Stimulated activated CD4-positive, alpha-beta T cell treated with anti-CD3 and anti-CD28 coated beads, Interleukin-12 subunit alpha, Interleukin-12 subunit beta, amount 100 ng/mL, for 4 hours (primary cell): ENCODE measurements at places on chromosomes 1 and 21.

DNA sequence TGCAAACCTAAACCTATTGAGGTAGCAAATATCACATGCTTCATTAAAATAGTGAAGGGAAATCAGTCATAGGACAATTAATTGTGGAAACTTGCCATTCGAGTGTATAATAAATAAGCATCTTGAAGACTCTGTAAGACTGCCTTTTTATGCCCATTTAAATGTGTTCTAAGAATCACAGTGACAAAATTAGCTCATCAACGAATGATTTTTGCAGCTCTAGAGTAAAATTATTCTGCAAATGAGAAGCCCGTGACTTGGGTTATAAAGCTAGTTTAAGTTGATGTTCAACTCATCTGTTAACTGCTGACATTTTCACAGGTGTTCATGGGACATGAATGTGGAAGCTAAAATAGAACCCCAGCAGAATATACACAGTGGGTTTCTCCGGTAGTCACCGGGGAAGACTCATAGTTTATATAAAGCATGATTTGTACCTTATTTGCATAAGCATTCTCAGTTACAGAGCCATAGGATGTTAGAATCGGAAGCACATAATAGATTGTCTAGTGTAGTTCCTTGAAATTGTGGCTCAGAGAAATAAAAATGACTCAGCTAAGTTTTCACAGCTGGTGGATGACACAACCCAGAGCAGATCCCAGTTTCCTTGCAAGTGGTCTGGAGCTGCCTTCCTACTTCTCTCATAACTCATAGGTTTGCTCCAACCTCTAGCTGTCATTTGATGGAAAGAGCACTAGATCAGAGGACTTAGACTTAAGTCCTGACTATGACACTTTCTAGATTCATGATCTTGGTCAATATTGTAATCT, 107.3 kb downstream of the UCHL5 start:
- no peak for DNase-seq

GRCh38 chr1:22877980-22878379, 94.7 kb downstream of the LACTBL1 start:
- no peak for DNase-seq

GRCh38 chr1:9145021-9145668, 16.2 kb upstream of the GPR157 start:
- DNase-seq, result no peak

- DNase-seq, result no peak
Observed at GRCh38 chr21:44710756-44711326, 531 bp downstream of the TSPEAR start.

- no peak for DNase-seq
Observed at GRCh38 chr21:41957991-41958766, 4.4 kb upstream of the C2CD2 start.

GRCh38 chr1:24558902-24559791, 3.3 kb downstream of the NCMAP start:
- no peak for DNase-seq

DNA sequence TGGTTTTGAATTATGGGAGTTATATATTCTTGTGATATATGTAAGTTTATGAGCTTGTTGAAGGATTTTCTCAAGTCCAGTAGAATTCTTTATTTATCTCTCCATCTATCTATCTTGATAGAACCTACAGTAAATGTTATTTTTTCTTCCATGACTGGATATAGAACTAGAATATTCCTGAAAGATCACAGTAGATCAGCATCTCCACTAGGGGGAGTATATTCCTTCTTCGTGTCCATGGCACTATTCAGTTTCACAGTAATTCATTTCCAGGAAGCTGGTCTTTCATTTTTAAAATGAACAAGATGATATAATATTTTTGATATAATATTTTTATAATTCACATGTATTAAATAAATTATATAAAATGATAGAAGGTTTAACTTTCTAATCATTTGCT, 18.8 kb downstream of the TMPRSS15 start:
- DNase-seq, result no peak

DNA sequence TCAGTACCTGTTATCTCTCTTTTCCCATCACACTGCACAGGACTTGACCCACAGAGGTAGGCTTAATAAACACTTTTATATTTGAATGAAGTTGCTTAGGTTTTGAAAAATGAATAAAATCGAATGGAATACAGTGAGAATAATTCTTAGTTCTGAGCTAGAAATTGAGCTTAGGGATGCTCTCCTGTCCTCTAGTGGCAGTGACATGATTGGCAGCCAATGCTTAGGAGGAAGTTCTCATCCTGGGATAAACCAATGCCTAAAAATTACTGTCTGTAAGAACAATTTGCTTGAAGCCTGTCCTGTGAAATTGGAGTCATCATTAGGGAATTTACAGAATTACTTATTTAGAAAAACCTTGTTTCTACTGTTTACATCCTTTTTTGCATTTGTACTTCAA, 21.3 kb upstream of the CYP4X1 start:
- no peak for DNase-seq

GRCh38 chr1:193143285-193143684, 21.5 kb downstream of the CDC73 start:
- no peak for DNase-seq

DNA sequence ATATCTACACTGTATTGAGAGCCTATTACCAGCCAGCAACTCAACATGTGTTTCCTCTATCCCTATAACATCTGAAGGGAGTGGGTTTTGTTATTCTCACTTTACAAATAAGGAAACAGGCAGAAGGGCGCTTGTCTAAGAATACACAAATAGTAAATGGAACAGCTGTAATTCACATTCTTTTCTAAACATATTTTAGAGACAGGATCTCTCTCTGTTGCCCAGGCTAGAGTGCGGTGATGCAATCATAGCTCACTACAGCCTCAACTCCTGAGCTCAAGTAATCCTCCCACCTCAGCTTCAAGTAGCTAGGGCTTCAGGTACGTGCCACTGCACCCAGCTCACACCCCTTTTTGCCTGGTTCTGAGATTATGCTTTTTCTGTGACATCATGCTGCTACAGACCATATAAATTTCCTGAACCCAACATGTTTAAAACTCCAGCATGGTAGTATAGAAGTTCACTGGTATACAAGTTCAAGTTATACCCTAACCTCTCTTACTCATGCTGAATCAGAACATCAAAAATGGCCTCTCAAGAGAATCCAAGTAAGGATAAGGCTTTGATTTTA, 8.6 kb upstream of the TACSTD2 start:
- no peak for DNase-seq

DNA sequence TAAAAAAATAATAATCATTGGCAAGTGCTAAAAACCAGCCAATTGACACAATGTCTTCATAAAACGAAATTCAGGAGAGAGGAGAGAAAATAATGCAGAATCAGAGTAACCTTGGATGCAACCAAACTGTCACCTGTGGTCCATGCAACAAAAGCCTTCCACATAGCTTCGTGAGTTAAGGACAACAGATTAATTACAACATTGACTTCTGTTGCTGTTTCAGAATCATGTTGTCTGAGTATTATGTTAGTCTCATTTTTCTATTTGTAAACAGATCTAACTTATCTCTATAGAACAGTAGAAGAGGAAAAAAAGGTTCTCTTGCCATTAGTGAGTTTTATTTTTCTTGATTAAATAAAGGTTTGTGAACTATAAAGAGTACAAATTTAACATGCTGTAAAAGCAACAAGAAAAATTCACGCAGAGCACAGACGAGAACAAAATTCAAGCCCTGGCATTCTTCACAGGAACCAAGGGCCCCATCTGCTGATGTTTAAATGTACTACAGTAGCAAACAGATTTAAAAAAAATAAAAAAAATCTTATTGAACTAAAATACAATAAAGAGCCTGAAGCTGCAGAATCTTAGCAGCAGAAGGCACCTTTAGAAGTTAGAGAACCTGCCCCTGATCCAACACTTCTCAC, 381.1 kb upstream of the PKN2 start:
- DNase-seq, result no peak

DNA sequence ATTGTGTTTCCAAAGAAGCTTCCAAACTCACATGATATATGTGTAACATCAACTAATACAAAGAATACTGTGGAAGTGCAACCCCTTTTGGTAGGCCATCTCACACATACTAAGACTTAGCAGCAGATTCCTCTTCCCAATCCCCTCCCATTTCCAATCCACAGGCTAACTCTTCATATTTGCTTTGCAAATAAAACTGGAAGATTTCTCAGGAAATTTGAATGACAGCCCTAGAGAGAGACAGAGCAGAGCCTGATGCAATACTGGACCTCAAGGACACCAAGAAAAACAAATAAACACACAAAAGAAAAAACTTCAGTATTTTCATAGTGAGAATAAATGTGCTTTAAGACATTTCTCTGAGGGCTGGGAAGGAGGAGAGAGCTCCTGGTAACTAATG, 190.2 kb upstream of the BRINP3 start:
- no peak for DNase-seq

GRCh38 chr1:115429241-115429640, 91.2 kb upstream of the NGF start:
- DNase-seq, result no peak

DNA sequence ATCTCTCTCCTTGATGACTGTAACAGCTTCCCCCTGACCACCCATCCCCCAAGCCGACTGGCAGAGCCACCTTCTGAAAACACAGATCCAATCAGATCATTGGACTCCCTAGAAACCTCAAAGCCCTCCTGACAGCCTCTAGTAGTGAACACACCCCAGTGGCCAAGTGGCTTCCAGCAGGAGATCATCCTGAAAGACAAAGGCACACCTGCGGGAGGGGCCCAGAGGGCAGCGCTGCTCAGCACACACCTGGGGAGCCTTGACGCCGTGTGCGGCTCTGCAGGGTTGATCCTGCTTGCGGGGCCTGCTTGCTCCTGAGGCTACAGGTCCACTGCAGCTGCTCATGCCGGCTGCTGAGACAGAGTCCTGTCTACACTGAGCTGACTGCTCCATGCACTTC, 41.5 kb downstream of the SLC66A1 start:
- no peak for DNase-seq

GRCh38 chr1:30732277-30732996, 9.1 kb upstream of the MATN1 start:
- DNase-seq, result no peak

GRCh38 chr1:147625362-147625995, 44.8 kb downstream of the ACP6 start:
- no peak for DNase-seq

DNA sequence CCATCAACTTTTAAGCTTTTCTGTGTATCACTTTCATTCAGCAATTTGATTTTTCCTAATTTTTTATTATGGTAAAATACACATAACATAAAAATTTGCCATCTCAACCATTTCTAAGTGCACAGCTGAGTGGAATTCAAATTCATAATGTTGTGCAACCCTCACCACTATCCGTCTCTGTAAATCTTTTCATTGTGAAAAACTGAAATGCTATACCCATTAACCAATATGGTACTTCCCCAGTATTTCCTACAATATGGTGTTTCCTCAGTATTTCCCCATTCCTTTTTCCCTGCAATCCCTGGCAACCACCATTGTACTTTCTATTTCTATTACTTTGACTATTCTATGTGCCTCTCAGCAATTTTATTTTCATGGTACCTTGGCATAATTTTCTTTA, 6.8 kb downstream of the STPG1 start:
- no peak for DNase-seq

DNA sequence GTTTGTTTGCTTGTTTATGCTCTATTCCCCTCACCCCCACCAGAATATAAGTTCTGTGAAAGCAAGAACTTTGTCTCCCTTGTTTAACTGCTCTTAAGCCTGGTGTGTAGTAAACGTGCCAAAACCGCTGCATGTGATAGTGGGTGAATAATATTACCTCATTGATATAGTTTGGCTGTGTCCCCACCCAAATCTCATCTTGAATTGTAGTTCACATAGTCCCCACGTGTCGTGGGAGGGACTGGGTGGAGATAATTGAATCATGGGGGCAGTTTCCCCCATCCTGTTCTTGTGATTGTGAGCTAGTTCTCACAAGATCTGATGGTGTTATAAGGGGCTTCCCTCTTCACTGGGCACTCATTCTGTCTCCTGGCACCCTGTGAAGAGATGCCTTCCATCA, 7.6 kb downstream of the LRRC8B start:
- DNase-seq, result no peak

- DNase-seq, result no peak
Observed at GRCh38 chr21:18951271-18952038, 547.9 kb upstream of the TMPRSS15 start.

- DNase-seq, result no peak
Observed at GRCh38 chr1:43447891-43448708, 5.6 kb downstream of the HYI start.

DNA sequence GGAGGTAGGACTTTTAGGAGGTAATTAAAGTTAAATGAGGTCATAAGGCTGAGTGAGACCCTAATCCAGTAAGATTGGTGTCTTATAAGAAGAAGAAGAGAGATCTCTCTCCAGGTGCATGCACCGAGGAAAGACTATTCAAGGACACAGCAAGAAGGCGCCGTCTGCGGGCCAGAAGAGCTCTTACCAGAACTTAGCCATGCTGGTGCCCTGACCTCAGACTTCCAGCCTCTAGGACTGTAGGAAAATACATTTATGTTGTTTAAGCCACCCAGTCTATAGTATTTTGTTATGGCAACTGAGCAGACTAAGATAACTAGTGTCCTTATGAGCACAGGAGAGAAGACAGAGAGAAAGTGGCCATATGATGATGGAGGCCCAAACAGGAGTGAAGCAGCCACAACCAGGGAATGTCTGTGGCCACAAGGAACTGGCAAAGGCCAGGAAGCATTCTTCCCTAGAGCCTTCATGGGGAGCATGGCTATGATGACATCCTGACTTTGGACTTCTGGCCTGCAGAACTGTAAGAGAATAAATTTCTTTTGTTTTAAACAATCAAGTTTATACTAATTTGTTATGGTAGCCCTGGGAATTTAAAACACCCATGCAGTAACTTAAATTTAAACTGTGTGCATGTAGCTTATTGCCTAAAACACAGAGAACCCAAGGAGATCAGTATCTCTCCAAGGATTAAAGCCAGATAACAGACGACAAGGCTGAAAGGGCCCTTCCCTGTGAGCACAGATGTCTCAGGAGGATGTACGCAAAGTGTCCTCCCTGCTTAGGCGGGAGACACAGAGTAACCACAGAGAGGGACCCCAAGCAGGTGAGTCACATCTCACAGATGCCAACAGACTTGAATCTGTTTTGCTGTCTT, 9.9 kb upstream of the CD58 start:
- DNase-seq, result no peak

GRCh38 chr21:34576041-34576511, 38.8 kb downstream of the RCAN1 start:
- no peak for DNase-seq

GRCh38 chr21:31946231-31946630, 73.4 kb downstream of the HUNK start:
- no peak for DNase-seq

GRCh38 chr21:42091899-42092508, 20.9 kb downstream of the UMODL1 start:
- no peak for DNase-seq

DNA sequence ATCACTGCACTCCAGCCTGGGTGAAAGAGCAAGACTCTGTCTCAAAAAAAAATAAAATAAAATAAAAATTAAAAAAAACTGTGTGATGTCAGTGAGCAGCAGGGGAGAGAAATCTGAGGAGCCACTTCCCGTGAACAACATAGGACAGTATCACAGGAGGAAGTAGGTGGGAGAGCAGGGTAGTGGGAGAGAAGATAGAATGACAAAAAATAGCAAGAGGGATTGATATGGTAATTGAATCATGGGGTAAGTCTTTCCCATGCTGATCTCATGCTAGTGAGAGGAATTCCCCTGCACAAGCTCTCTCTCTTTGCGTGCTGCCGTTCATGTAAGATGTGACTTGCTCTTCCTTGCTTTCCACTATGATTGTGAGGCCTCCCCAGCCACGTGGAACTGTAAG, 81.6 kb upstream of the PBX1 start:
- no peak for DNase-seq
